ENCODE measurements at places on chromosomes 4 and X. TPM values are rescaled to one million over a fixed set of nuclear protein-coding genes. Genes with fewer than 3 reads are reported as not detected.

MTNR1A gene
- not detected for total RNA-seq

GCNA gene
- 5.3 TPM for total RNA-seq

FOXR2 gene
- total RNA-seq, result not detected

COX18 gene
- 22.2 TPM for total RNA-seq

ZAR1 gene
- total RNA-seq, result not detected

EVC gene
- 3.1 TPM for total RNA-seq

NPY2R gene
- not detected for total RNA-seq

SH3TC1 gene
- 2.9 TPM for total RNA-seq

CCNB3 gene
- total RNA-seq, result 0.54 TPM

POU4F2 gene
- total RNA-seq, result not detected

IQCM gene
- 0.52 TPM for total RNA-seq

CCNA2 gene
- total RNA-seq, result 64.0 TPM

VCX3A gene
- not detected for total RNA-seq

CSAG3 gene
- total RNA-seq, result not detected

FHIP1A gene
- 0.12 TPM for total RNA-seq

GAB3 gene
- total RNA-seq, result 0.20 TPM

RELL1 gene
- total RNA-seq, result 21.7 TPM

HHIP gene
- 0.09 TPM for total RNA-seq

TBC1D8B gene
- total RNA-seq, result 3.6 TPM

TLR1 gene
- 3.6 TPM for total RNA-seq

NWD2 gene
- not detected for total RNA-seq

RADX gene
- 9.0 TPM for total RNA-seq

TRO gene
- 0.22 TPM for total RNA-seq

CLTRN gene
- 6.6 TPM for total RNA-seq

GPR119 gene
- not detected for total RNA-seq

TRIM61 gene
- total RNA-seq, result not detected

SORCS2 gene
- total RNA-seq, result not detected

PDHA1 gene
- total RNA-seq, result 309 TPM

DCAF8L2 gene
- total RNA-seq, result not detected

APOOL gene
- 36.2 TPM for total RNA-seq

ADRA2C gene
- 15.0 TPM for total RNA-seq

XG gene
- not detected for total RNA-seq

ERCC6L gene
- total RNA-seq, result 7.1 TPM

PASD1 gene
- not detected for total RNA-seq

CHRDL1 gene
- total RNA-seq, result not detected

S100P gene
- total RNA-seq, result 210 TPM

COX7B gene
- total RNA-seq, result 680 TPM

PLS3 gene
- 104 TPM for total RNA-seq

TMEM35A gene
- total RNA-seq, result 0.74 TPM

ART3 gene
- not detected for total RNA-seq

SLC10A7 gene
- 10.6 TPM for total RNA-seq

FABP2 gene
- total RNA-seq, result not detected

PRDM8 gene
- total RNA-seq, result 10.2 TPM

BCLAF3 gene
- total RNA-seq, result 4.8 TPM

AFM gene
- total RNA-seq, result not detected

SLC16A2 gene
- total RNA-seq, result 1.2 TPM

ARHGAP6 gene
- total RNA-seq, result not detected

Measured in NCI-H460 (cell line).